ENCODE measurements at places on chromosomes 1 and 21.

DNA sequence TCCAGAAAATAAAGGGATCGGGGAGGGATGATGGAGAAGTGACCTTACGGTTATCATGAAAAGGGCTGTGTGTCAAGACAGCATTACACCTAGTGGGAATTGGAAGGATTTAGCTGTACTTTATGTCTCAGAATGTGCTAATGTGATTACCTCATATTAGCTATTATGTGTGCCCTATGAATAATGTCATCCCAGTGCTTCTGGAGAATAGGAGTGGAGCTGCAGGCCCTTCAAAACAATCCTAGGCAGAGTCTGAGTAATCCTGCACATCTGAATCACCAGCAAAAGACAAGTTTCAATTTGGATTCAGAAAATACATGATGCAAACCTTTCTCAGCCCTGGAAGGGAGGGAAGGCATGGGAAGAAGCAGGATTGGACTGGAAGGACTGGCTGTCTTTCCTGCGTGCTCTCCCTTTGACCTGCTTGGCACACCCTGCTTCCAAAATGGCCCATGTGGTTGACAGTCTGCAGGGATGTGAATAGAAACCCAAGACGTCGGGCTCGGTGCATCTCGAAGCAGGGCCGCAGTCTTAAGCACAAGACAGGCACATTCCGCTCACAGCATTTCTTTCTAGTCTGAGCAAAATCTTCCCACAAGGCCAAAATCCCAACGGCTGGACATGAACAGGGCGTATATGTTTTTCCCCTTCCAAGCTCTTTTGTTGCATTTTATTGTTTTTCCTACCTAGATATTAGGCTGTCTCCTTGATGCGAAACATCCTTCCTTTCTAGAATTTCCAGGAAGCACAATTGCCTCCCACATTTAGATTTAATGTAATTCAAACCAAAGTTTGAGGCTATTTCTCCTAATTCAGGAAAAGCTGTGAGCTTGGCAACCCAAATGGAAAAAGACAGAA, 54.3 kb upstream of the TARBP1 start:
- no peak for DNase-seq

DNA sequence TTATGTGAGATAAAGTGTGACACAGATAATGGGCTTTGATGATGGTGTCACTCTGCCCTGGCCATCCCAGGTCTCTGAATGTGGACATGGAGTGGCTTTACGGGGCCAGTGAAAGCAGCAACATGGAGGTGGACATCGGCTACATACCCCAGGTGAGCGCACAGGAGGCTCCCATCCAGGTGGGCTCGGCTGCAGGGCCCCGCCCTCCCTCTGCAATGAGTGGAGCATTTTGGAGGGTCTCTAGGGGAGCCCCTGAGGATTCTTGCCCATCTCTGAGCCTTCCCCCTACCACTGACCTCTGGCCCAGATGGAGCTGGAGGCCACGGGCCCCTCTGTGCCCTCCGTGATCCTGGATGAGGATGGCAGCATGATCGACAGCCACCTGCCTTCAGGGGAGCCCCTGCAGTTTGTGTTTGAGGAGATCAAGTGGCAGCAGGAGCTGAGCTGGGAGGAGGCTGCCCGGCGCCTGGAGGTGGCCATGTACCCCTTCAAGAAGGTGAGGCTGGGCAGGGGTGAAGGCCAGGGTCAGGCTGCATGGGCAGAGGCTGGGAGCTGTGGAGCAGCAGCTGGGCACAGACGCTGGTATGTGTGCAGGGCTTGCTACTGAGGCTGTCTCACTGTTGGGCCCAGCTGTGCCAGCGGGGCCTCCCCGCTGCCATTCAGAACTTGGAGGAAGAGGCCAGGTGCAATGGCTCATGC, 8.2 kb upstream of the MTFR1L start:
- no peak for DNase-seq

- no peak for DNase-seq
Measured at GRCh38 chr1:202590975-202591411, 119.3 kb downstream of the SYT2 start.

GRCh38 chr1:213120386-213120785, 69.3 kb downstream of the RPS6KC1 start:
- DNase-seq: no peak

DNA sequence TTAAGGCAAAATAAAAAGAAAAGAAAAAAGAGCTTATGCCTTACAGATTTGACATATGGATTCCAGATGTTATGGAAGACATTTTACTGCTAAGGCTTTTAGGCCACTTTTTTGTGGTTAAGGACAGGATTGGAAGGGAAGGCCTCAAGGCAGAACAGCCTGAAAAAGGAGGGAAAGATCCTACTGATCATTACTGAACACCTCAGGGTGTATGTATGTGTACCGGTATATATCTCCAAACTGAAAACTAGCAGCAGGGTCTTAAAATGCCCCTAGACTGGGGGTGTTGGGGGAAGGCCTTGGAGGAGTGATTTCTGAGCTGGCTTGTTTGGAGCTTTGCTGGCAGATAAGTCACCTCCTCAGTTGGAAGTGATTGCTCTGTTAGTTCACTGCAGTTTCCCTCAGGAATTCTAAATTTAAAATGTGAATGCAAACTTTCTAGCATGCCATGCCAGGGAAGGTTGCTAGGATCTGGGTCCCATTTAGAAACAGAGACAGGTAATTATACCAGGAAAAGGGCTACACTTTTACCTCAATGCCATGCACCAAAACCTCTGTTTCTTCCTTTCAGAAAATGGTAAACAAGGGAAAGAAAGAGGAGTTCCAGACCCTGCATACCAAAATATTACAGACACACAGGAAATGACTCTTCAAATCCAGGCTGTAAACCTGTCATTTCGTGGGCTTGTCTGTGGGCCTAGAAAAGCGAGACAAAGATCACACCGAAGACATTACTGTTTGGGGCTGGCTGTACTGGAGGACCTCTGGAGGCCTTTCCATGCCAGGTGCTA, 15.0 kb downstream of the C1orf52 start:
- no peak for DNase-seq

- DNase-seq: no peak
Measured at GRCh38 chr1:19877181-19877750, 4.9 kb upstream of the OTUD3 start.

GRCh38 chr1:204630132-204630905, 55.2 kb downstream of the LRRN2 start:
- DNase-seq: no peak

DNA sequence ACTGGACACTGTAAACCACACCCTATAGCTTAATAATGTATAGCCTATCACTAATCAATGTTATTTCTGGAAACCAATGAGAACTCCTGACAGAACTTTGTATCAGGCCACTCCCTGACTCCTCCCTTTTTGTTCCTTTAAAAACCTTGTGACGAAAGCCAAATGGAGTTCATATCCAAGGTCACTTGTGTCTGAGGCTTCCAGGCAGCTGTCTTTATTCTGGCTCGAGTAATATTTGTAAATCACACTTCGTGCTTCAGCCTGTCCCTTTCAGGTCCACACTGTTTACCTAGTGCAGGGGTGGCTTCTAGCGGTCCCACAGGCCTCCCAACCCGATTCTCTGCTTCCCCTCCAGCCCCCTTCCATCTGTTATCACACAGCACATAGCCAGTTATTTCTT, 16.2 kb upstream of the CAPN9 start:
- DNase-seq: no peak

GRCh38 chr1:194952171-194952570, 1656.1 kb downstream of the KCNT2 start:
- DNase-seq: no peak

DNA sequence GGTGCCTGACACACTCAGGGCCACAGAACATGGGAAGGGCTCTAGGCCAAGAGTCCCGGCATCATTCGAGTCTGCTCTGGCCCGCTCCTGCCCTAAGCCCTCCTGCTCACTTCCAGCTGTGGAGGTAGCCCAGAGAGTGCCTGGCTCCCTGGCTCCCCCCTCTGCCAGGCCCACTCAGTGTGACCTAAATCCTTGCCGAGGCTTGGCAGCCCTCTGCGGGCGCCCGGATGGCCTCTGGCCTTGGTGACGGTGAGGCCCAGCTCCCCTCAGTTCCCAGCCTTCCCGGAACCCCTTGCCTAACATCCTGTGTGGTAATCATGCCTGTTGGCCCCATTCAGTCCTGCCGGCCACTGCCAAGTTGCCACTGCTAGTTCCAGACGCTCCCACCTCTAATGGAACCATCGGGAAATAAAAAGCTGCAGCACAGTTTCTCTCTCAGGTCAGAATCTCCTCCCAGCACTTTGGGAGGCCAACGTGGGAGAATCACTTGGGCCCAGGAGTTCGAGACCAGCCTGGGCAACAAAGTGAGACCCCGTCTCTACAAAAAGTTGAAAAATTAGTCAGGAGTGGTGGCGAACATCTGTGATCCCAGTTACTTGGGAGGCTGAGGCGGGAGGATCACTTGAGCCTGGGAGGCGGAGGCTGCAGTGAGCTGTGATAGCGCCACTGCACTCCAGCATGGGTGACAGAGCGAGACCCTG, 1.2 kb upstream of the H6PD start:
- no peak for DNase-seq

GRCh38 chr1:170370087-170370486, 161.9 kb upstream of the GORAB start:
- DNase-seq: no peak

DNA sequence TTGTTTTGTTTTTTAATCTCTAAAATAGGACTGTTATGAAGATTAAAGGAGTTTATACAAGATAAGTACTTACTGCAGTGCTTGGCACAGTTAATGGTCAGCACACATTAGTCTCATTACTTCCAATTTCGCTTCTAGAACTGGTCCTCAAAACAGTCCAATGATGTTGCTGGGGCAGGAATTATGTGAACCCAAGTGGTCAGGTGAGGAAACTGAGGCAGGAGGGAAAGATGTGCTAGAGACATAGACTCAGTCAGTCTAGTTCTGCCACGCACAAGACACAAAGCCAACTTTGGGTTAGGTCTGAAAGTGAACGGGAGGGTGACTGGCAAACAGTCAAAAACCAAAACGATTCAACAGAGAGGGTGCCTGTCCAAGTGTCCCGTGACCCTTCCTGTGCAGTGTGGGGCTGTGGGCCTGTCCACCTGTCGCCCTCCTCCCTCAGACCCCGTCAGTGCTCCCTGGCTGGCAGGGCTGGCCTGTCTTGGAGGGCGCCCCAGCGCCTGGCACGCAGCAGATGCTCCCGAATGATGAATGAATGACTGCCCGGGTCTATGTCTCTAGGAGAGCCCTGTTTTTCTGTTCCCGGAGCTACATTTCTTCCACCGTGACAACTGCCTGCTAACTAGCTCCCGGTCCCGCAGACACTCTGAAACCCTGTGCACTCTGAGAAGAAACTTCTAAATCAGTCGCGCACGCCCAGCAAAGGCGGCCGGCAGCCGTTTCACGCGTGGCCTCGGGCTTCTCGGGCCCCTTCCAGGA, 2.4 kb downstream of the LRP8 start:
- DNase-seq: no peak

DNA sequence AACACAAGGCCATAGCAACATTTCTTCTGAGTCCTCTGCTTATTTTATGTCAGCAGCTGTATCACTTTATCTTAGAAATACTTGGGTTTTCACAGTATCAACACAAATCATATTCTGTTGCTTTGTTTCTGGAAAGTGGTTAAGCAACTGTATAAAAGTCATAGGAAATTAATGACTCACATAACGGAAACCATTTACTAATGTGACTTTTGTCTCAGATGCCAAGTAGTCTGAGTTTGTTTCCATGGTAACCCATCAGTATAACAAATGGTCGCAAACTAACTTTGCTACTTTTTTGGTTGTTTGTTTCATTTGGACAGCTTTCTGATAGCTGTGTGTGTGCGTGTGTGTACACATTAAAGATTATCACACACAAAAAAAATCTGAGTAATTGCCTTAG, 31.1 kb downstream of the EEIG2 start:
- no peak for DNase-seq

- DNase-seq: no peak
Measured at GRCh38 chr1:164587617-164588501, 28.9 kb downstream of the PBX1 start.

- peak; percentile 35 for DNase-seq
Measured at GRCh38 chr1:205141236-205142101, 19.7 kb upstream of the RBBP5 start.

GRCh38 chr1:201594575-201595245, 55.8 kb downstream of the NAV1 start:
- no peak for DNase-seq

GRCh38 chr1:66383611-66384010, 150.3 kb upstream of the SGIP1 start:
- DNase-seq: no peak

Data from 8988T (cell line).